ENCODE measurements at places on chromosomes 13 and 19.

DNA sequence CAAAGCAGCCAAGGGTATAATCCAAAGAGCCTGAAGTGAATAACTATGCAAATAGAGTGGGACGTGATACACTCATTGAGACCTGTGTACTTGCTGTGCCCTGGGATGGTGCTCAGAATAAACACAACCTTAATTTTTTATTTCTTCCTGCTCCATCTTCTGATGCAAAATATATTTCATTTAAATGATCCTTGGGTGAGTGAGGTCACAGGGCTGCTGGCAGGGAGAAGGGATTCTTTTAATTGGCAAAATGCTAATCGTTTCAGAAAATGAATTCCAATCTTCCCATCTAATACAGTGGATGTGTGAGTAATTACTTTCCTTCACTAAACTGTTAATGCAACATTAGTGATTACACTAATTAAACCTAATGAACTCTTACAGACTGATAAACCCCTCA is 63.5 kb downstream of the SIAH3 start:
- DNase-seq = no peak

DNA sequence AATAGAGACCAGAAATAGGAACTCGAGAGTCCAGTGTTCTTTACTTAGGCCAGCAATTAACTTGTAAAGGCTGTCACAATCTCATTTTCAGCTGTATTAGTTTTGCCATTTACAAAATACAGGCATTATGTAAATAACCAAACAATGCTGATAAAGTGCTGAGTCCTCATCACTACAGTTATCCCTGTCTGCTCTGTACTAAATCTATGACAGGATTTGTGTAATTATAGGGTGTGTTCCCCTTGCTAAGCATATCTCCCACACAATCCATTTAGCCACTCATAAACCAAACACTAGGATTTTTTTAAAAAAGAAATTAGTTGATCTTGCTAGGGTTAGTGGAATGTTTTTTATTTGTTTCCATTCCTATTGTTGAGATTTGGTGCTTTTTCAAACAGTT is 23.2 kb downstream of the PDX1 start:
- DNase-seq = no peak

DNA sequence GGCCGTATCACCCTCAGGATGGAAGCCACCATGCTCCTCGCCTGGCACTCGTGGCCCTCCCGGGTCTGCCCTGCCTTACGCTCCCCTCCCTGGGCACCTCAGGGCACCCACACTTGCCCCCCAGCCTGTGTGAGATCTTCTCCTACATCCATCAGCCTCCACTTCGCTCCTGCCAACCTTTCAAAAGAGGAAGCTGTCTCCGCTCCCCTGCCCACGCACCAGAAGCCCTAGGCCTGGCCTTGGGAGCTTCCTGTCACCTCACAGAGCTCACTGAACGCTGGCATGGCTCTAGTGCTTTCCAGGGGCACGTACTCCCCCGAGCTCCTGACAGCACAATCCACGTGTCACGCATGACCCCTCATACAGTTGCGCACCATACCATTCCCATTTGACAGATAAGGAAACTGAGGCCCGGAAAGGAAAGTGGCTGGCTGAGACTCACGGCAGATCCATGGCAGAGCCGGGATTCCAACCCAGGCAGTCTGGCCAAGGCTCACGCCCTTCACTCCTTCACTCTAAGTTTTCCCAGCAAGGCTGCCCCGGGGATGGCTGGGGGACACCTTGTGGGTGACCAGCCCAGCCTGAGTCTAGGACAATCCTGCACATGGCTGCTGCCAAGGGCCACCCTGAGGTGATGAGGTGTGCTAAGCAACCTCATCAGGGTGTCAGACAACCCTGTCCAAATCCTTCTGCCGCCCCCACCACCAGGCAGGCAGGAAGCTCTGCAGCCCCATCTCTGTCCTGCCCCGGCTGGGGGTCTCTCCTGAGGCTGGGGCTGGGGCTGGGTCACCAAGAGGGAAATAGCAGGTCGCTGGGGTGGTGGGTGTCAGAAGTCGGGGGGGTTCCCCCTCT is 19.3 kb downstream of the PPP1R12C start:
- DNase-seq = peak; percentile 46

DNA sequence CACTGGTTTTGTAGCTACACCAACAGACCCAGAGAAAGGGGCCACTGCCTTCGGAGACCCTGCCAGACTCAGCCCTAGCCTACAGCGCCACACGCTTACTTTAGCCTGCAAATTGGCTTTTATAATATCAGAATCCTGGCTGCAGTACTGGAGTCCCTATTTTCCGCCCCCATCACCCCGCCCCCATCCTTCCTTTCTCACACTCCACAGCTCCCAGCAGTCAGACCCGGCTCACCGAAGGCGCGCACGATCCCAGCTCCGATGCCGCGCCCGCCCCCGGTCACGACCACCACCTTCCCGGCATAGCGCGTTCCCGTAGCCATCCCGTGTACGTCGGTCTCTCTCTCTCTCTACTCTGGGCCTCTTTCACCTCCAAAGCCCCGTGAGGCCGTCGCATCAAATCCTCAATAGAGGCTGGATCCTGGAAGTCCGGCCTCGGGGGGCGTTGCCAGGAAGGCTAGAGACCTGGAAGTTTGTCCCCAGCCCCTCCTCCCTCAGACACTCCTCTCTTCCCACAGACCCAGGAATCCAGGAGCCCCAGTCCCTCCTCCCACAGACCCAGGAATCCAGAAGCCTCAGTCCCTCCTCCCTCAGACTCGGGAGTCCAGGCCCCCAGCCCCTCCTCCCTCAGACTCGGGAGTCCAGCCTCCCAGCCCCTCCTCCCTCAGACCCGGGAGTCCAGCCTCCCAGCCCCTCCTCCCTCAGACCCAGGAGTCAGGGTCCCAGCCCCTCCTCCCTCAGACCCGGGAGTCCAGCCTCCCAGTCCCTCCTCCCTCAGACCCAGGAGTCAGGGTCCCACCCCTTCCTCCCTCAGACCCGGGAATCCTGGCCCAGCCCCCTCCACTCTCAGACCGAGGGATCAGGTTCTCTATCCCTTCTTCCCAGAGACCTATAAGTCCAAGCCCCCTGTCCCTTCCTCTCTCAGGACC is at the start of gene HSD17B14:
TSS of gene HSD17B14 (minus strand) at position 403 of the 929 bp plus-strand sequence. CDS start at position 323, 80 bp downstream.
- peak; percentile 89 for DNase-seq

- DNase-seq = no peak
Measured at GRCh38 chr13:57044910-57045309, 95.8 kb upstream of the PRR20A start.

DNA sequence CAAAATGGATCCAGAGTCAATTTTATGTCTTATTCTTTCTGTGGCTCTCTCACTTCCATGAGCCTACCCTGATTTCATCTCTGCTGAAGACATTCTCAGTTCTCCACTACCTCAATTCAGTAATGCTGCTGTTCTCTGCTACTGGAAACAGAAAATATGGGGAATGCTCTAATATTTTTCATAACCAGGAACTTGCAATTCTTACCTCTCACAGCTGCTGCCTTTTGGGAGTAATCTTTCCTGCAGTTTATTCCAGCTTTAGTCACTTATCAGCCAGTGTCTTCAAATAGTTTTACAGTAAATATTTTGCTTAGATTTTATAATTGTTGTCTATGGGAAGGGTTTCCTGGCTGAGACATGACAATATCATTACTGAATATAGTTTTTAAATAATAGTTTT is 145.1 kb upstream of the UFM1 start:
- DNase-seq = no peak

GRCh38 chr19:39296055-39296645 is at the start of gene IFNL1:
Gene IFNL1, plus strand, starts transcription at chr19:39296407. Its CDS starts 15 bp downstream, at chr19:39296422.
- no peak for DNase-seq

GRCh38 chr19:31334849-31335624 is 14.2 kb downstream of the TSHZ3 start:
- no peak for DNase-seq

- no peak for DNase-seq
Measured at GRCh38 chr19:50978772-50979390, 4.8 kb downstream of the KLK7 start.

DNA sequence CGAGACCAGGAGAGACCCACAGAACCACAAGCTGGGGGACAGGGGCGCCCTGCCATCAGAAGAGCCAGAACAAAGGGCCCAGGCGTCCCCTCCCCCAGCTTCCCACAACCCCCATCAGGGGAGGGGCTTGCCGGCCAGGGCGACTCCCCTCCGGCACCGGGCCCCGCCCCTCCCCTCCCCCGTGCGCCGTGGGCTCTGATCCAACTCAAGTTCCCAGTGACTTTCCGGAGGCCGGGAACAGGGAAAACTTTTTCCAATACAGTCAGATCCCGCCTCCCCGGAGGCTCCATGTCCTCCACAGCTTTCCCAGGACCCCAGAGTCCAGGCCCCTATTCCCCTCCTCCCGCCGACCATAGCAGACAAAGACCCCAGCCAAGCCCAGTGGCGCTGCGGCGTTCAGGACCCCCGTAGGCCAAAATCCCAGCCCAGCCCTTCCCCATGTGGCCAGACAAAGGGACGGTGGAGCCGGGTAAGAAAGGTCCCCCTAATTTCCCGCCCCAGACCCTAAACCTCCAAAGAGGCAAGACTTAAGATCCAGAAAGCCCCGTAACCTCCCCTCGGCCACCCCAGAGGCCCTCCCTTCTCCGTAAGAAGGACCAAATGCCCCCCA is 673 bp downstream of the TEAD2 start:
- peak; percentile 97 for DNase-seq

DNA sequence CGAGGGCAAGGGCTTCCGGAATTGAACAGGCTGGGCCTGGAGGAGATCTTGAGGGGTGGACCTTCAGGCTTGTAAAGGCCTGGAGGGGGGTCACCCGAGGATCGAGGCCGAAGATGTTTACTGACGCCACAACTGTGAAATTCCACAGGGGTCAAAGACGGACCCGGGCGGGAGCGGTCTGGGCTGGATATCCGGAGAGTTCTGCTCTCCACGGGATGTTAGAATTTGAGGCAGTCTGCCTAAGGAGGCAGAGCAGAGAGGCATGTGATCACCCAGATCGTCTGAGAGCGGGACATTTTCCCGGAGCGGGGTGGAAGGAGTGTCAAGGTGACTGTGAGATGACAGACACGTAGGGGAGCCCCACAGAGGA is 13.2 kb downstream of the KLHL26 start:
- no peak for DNase-seq

DNA sequence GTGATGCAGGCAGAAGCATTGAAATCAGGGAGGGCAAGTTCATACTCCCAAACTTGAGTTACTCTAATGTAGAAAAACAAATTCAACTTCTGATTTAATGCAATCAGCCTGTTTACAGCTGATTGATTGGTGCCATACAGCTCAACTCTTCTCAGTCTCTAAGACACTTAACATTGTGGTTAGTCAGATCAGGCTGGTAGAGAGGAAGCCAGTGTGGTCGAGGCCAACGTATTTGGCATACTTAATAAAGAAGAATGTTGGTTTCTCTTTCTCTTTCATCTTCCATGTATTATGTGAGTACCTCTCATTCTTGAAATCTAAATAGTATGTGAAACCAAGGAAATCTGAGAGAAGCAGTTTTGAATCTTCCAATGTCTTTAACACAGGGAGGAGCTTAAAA is 255.0 kb upstream of the SLITRK1 start:
- no peak for DNase-seq

GRCh38 chr19:45368127-45368526 is 2.2 kb downstream of the ERCC2 start:
- no peak for DNase-seq

- no peak for DNase-seq
Measured at GRCh38 chr13:32645854-32646253, 59.6 kb downstream of the PDS5B start.

DNA sequence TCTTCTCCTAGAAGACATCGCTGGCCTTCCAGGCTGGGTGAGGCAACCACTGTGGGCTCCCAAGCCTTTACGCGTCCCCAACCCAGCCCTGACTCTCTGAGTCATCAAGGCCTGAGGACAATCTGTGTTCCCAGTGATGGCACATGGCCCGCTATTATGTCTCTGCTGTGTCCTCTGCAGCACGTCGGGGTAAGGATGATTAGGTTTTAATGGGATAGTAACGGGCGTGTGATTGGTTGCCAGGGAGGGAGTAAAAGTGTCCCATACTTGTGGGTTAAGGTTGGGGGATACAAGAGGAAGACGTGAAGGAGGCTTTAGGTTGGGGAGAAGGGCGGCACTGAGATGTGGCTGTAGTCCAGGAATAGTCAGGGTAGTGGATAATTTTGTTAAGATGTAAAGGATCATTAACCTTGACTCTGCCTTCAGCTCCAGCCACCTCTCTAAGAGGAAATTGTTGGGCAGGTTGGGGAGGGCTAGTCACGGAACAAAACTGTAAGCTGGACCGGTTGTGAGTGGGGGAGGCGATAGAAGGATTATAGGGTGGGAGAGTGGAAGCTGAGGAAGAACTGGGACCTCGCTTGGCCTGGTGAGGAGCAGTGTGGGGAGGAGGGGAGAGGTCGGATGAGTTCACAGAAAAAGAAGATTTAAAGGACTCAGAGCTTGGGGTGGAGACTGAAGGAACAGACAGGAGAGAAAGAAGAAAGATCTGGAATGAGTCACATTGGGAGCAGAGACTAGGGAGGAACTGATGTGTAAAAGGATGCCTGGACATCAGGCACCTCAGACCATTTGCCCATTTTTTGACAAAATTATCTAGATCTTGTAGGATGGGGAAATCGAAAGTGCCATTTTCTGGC is 27.9 kb upstream of the IGFL1 start:
- no peak for DNase-seq

GRCh38 chr13:33271759-33272158 is 13.8 kb downstream of the STARD13 start:
- no peak for DNase-seq

DNA sequence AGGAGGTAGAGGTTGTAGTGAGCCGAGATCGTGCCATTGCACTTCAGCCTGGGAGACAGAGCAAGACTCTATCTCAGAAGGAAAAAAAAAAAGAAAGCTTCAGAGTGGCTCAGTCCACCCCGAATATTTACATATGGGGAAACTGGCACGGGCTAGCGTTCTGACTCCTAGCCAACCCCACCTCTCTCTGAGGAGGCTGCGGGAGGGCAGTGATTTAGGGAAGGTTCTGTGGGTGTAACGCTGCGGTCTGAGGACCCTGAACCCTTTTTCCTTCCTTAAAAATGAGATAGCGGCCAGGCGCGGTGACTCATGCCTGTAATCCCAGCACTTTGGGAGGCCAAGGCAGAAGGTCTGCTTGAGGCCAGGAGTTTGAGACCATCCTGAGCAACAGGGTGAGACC is 5.0 kb downstream of the LRRC25 start:
- DNase-seq = no peak

- no peak for DNase-seq
Measured at GRCh38 chr19:4711211-4711610, 12.4 kb downstream of the DPP9 start.

GRCh38 chr13:30026909-30027308 is 176.5 kb upstream of the UBL3 start:
- DNase-seq = no peak

DNA sequence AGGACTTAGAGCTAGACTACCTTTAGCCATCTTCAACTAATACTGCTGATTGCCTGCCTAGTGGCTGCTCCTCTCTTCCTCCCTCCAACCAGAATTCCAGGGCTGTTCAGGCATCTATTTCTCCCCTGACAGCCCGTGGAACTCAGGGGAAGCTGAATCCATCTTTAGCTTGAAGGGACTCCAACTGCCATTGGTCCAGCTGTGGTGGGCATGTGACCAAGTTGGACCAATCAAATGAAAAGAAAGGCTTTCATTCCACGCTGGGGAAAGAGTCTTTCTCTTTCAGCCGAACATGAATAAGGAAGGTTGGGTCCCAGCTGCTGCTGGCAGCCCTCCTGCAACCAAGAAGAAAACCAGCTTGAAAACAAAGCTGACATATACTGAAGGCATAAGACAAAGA is 168.5 kb upstream of the OBI1 start:
- DNase-seq = no peak

All from H7 (cell line).